ENCODE measurements at places on chromosomes 7 and 10. TPM values are rescaled to one million over a fixed set of nuclear protein-coding genes. Genes with fewer than 3 reads are reported as not detected.

DNA sequence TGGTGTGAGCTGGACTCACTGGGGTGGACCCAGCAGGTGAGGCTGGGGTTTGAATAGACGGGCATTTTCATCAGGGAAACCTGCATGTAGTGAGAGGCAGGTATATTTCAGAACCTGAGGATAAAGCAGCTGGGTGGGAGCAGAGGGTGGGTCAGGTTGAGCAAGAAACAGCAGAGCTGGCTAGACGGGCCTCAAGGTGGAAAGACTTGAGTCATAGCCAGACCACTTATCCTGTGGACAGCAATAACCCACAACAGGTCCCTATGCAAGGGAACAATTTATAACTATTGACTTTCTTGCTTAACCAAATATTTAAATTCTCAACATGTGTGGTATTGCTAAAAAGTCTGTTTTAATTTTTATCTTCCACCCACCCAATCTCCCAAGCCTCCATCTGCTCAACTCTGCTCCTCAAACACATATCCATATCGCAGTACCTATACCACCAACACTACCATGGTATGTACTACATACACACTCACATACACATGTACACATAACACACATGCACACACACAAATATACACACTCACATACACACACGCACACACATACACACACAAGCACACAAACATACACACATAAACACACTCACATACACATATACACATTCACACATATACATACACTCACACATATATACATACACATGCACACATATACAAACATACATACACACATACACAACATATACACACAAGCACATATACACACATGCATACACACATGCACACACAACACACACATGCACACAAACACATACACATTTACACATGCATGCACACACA is 129.0 kb upstream of the C7orf33 start:
- no peak for DNase-seq

DNA sequence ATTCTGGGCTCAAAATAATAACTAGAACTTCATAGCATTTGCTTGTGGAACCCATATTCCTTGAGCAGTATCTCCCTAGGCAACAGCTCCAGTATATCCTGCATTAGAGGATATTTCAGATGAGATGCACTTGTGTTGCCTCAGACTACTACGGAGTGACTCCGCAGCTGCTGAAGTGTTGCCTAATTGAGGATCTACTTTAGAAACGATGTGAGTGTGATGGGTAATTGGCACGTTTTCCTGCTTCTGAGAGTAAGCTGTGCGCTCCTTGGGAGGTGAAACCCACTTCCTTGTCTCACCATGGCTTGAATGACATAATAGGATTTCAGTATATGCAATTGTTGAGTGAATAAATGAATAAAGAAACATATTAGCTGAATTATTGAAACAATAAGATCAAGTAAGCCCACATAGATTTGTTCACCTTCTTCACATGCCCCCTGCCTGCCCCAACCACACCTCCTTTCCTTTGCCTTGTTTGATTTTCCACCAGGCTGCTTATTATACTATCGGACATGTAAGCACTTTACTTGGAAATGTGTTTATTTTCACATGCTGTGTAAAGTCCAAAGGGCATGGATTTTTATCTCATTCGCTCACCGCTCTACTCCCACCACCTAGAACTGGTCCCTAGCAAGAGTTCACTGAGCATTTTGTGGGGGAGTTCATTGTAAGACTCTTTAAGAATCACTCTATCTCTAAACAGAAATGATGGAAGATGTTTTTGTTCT is 303.8 kb downstream of the KCNMA1 start:
- no peak for DNase-seq

- no peak for DNase-seq
Measured at GRCh38 chr7:100779359-100779758, 46.0 kb downstream of the ZAN start.

DNA sequence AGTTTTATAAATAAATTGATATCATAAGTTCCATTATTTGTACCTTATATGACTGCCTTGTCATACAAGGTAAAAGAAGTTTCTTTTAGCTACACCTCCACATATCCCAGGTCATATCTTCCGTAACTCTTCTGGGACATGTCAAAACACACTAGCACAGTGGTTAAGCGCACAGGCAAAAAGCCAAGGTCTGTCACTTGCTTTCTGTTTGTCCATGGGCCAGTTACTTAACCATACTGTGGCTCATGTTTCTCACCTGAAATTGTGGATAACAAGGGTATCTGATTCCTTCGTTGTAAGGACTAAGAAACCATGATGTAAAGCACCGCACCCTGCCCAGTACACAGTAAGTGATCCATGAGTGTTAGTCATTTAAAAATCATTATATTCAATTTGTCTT is 56.2 kb downstream of the SEMA3D start:
- no peak for DNase-seq

- DNase-seq: no peak
Measured at GRCh38 chr7:123601530-123601929, at the start of gene ASB15. Gene ASB15 (plus strand): TSS chr7:123601821. CDS start chr7:123614503, 12,682 bp downstream.

DNA sequence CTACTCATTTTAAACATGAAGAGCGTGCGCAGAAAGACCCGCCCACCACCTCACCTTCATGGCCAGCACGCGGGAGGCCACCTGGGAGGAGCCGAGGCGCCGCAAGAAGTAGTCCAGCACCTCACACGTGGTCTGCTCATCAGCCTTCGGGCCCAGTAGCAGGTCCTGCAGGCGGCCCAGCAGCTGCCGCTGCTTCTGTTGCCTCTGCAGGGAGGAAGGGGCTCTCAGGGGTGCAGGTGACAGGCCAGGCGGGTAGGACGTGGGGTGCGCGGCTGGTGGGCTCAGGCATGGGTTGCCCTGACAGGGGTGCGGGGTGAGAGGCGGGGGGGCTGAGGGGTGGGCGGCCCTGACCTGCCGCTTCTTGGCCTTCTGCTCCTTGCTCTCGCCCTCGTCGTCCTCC is 17.6 kb downstream of the INTS1 start:
- no peak for DNase-seq

GRCh38 chr10:11080564-11080984 is 62.9 kb downstream of the CELF2 start:
- DNase-seq: no peak

DNA sequence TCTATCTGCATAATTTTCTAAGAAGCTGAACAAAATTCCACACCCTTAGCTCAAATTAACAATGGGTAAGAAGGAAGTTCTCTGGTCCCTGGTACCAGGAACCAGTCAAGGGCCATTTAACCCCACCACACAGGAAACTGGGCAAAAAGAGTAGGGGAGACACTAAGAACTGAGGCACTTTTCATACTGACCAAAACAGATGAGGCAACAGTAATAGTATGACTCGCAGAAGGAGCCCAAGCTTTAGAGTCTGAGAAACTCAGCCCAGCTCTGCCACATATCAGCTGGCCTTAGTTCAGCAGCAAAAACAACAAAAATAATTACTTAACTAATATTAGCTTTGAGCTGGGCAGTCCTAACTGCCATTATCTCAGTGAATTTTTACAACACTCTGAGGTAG is 221.2 kb downstream of the FAM107B start:
- no peak for DNase-seq

Gene NKX2-3
- 15.1 TPM for total RNA-seq

Gene LLCFC1
- total RNA-seq: not detected
